ENCODE measurements at places on chromosomes 3 and 15. TPM values are rescaled to one million over a fixed set of nuclear protein-coding genes. Genes with fewer than 3 reads are reported as not detected.

GRCh38 chr3:98602078-98602678, 8.8 kb upstream of the CPOX start:
- H3K27me3 ChIP-seq, result peaks cover 10% of the 10 kb centered on the region
- no peaks in the 10 kb centered on the region for H3K36me3 ChIP-seq
- no peak overlapping the region for H3K27ac ChIP-seq
- no peak overlapping the region for H3K4me3 ChIP-seq

DNA sequence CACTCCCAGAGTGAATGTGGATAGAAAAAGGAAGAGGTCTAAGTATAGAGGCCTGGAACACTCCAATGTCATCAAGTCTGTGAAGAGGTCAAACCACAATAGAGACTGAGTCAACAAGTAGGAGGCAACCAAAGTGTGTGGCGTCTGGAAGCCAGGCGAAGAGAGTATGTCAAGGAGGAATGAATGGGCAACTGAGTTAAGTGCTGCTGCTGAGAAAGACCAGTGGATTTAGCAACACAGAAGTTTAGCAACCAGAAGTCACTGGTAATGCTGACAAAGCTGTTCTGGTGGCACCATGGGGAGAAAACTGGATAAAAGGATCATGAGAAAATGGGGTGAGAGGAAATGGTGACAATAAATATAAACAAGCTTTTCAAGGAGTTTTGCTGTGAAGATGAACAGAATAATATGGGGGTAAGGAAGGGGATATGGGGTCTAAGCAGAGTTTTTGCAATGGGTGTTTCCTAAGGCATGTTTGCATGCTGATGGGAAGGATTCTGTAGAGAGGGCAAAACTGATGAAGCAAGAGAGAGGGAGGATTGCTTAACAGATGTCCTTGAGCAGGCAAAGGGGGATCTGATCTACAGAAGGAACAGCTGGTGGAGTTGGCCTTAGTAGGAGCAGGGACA, 38.4 kb downstream of the PCOLCE2 start:
- peaks cover 12% of the 10 kb centered on the region for H3K27me3 ChIP-seq
- peak; percentile 98 for ATAC-seq
- H3K4me1 ChIP-seq, result no peaks in the 10 kb centered on the region
- H3K4me3 ChIP-seq, result no peak overlapping the region
- no peak overlapping the region for H3K27ac ChIP-seq
- H3K36me3 ChIP-seq, result no peaks in the 10 kb centered on the region

DNA sequence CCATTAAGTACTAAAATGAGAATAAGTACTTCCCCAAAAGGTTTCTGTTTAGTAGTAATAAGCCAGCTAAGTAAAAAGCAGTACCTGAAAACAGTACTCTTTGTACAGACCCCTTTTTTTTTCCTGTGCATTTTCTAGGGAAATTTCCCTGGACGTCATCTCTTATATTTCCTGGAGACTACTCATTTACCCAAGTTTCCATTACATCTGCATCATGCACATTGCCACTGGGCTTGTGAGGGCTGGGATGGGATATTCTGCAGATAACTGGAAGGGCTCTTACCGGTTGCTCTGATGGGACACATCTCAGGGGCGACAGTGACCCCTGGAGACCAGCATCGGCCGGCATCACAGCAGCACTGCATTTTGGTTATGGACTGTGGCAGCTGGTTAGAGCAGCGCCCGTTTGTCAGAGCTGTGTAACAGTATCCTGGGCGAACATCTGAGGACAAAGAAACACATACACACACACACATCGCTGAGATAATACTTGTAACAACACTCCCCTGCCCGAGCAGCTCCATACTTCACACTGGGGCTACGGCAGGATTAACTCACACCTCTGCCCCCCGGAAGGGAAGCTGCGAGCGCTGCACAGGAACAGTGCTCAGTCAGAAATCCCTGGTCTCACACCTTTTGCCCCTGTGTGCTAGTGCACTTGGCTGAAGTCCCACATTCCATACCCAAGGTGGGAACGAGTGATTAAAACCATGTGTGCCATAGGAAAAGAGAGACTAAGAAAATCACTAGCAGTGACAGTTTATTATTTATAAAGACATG, 124.9 kb downstream of the FBN1 start:
- no peak overlapping the region for H3K4me3 ChIP-seq
- no peaks in the 10 kb centered on the region for H3K36me3 ChIP-seq
- no peaks in the 10 kb centered on the region for H3K4me1 ChIP-seq
- ATAC-seq, result no peak
- H3K27ac ChIP-seq, result no peak overlapping the region

- ATAC-seq, result no peak
- no peaks in the 10 kb centered on the region for H3K4me1 ChIP-seq
- H3K36me3 ChIP-seq, result no peaks in the 10 kb centered on the region
- H3K27me3 ChIP-seq, result no peaks in the 10 kb centered on the region
Measured at GRCh38 chr3:125073390-125073905, 17.7 kb upstream of the HEG1 start.

- H3K36me3 ChIP-seq, result no peaks in the 10 kb centered on the region
- H3K4me3 ChIP-seq, result no peak overlapping the region
- ATAC-seq, result no peak
- H3K27me3 ChIP-seq, result no peaks in the 10 kb centered on the region
- no peaks in the 10 kb centered on the region for H3K4me1 ChIP-seq
- H3K27ac ChIP-seq, result no peak overlapping the region
Measured at GRCh38 chr15:56838085-56838484, 80.4 kb upstream of the TCF12 start.

GRCh38 chr3:133289322-133289721, 110.5 kb upstream of the BFSP2 start:
- H3K4me1 ChIP-seq, result no peaks in the 10 kb centered on the region
- ATAC-seq, result no peak
- H3K36me3 ChIP-seq, result no peaks in the 10 kb centered on the region

DNA sequence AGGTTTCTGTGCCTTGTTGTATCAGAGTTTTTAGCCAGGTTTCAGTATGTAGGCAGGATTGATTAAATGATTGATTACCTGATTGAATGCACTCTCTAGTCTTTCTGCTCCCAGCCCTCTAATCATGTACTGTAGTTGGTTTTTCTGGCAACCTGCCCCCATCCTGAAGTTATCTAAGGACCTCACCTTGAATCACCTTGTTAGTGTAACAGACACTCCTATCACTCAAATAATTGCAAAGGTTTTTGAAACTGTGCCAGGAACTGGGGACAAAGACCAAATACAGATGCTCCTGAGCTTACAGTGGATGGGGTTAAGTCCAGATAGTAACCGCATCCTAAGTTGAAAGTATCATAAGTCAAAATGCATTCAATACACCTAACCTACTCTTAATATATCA, 141.5 kb upstream of the EIF1B start:
- ATAC-seq, result no peak
- no peaks in the 10 kb centered on the region for H3K36me3 ChIP-seq
- peaks cover 26% of the 10 kb centered on the region for H3K27me3 ChIP-seq

GRCh38 chr15:95013381-95013780, 782.0 kb downstream of the MCTP2 start:
- ATAC-seq, result no peak
- no peaks in the 10 kb centered on the region for H3K27me3 ChIP-seq
- H3K36me3 ChIP-seq, result no peaks in the 10 kb centered on the region
- H3K4me1 ChIP-seq, result no peaks in the 10 kb centered on the region

DNA sequence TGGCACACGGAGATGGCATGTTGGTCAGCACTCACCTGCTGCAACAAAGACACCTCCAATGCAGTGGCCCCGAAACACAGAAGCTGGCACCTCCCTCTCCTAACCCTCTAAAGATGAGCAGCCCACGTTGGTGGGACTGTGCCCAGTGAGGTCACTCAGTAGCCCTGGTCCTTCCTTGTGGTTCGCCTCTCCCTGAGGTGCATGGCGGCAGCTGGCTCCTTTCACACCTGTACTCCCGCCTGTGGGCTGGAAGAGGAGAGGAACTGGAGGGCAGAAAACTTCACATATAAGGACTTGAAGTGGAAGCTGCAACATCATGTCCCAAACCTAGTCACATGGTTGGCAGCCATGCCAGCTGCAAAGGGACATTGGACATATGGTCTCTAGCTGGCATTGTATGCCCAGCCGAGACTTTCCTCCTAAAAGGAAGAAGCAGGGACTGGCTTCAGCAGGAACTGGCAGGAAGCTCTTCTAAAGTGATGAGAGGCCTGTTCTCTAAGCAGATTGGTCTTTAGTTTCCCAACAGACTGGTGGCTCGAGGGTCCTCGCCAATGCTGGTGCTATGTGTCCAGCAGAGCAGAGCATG, 10.8 kb upstream of the C3orf22 start:
- no peak for ATAC-seq
- no peak overlapping the region for H3K27ac ChIP-seq
- H3K36me3 ChIP-seq, result no peaks in the 10 kb centered on the region
- no peak overlapping the region for H3K4me3 ChIP-seq
- H3K27me3 ChIP-seq, result peaks cover 33% of the 10 kb centered on the region

DNA sequence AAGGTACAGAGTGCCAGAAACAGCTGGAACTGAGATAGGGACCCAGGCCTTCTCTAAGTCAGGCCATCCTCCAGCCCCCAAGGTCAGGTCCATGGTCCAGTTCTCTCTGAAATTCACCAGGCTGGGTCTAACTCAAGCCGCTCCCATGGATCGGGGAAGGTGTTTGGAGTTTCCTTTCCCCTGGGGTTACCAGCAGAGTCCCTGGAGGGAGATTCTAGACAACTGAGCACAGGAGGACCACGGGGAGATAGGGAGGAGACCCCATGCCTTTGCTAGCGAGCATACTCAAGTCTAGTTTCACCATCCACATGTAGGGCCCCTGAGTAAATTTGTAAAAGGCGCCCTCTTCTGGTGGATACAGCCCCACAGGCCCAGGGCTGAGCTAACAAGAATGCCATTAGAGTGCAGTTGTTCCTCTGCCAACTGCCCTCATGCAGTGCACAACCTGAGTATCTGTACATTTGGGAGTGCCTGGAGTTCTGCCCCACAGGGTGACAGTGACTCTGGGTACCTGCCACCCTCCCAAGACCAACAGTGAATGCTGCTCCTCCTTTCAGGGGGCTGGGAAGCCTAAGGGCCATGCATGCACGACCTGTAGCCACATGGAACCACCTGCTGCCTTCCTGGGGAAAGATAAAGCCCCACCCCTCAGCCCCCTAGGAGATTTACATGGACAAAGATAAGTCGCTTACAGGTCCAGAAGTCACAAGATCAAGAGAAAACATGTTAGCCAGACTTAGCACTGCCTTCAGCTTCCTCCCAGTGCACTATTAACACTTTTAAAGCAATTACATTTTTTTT, 89.0 kb downstream of the IQSEC1 start:
- H3K4me1 ChIP-seq, result peaks cover 32% of the 10 kb centered on the region
- H3K36me3 ChIP-seq, result peaks cover 18% of the 10 kb centered on the region
- peak; percentile 86 for ATAC-seq
- no peaks in the 10 kb centered on the region for H3K27me3 ChIP-seq

- no peak overlapping the region for H3K27ac ChIP-seq
- no peaks in the 10 kb centered on the region for H3K4me1 ChIP-seq
- H3K36me3 ChIP-seq, result no peaks in the 10 kb centered on the region
Measured at GRCh38 chr3:77326586-77326985, 286.7 kb downstream of the ROBO2 start.

DNA sequence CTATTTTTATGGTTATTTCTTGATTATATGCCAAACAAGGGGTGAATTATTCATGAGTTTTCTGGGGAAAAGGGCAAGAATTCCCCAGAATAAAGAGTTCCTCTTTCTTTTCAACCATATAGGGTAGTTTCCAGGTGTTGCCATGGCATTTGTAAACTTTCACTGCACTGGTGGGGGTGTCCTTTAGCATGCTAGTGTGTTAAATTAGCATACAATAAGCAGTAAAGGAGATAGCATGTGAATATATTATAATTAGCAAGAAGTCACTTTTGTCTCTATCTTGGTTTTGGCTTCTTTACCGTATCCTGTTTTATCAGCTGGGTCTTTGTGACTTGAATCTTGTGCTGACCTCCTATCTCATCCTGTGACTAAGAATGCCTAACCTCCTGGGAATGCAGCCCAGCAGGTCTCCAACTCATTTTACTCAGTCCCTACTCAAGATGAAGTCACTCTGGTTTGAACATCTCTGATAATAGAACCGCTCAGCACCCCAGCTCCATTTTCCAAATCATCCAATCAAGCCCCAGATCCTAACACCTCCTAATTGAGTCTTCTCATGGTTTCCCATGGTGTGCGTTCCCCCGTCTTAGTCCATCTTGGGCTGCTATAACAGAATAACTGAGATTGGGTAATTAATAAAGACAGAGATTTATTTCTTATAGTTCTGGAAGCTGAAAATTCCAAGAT, 3.4 kb upstream of the SELENOT start:
- H3K4me3 ChIP-seq, result peak overlapping the region; percentile 95
- no peaks in the 10 kb centered on the region for H3K27me3 ChIP-seq
- no peak overlapping the region for H3K27ac ChIP-seq
- peaks cover 23% of the 10 kb centered on the region for H3K4me1 ChIP-seq

GRCh38 chr3:9727041-9727595, 4.4 kb upstream of the BRPF1 start:
- H3K4me1 ChIP-seq, result peaks cover 27% of the 10 kb centered on the region
- peak overlapping the region; percentile 65 for H3K27ac ChIP-seq
- H3K4me3 ChIP-seq, result peak overlapping the region; percentile 61
- H3K27me3 ChIP-seq, result no peaks in the 10 kb centered on the region

DNA sequence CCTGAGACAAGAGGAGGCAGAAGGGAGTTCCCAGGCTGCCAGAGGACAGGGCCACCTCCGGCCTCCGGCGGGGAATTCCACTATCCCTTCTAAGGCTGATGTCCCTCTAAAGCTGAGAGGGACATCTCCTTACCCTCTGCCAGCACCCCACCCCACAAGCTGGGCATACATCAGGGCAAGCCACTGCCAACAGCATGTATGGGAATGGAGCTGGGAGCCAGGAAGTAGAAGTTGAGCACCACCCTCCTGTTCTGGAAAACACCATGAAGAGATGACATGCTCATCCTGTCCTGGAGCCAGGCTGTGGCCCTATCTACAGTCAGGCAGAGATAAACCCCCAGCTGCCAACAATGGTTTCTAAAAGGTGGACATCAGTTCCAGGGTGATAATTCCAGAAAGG, 7.1 kb downstream of the PLCD1 start:
- peak overlapping the region; percentile 87 for H3K27ac ChIP-seq
- no peaks in the 10 kb centered on the region for H3K27me3 ChIP-seq
- ATAC-seq, result no peak
- H3K4me3 ChIP-seq, result peak overlapping the region; percentile 80

GRCh38 chr3:106827515-106828213, 549.6 kb upstream of the CCDC54 start:
- H3K36me3 ChIP-seq, result no peaks in the 10 kb centered on the region
- peaks cover 11% of the 10 kb centered on the region for H3K27me3 ChIP-seq
- H3K27ac ChIP-seq, result no peak overlapping the region
- no peak for ATAC-seq
- H3K4me1 ChIP-seq, result no peaks in the 10 kb centered on the region
- no peak overlapping the region for H3K4me3 ChIP-seq

- H3K4me3 ChIP-seq, result no peak overlapping the region
- no peaks in the 10 kb centered on the region for H3K27me3 ChIP-seq
- no peak for ATAC-seq
- no peaks in the 10 kb centered on the region for H3K4me1 ChIP-seq
- H3K27ac ChIP-seq, result no peak overlapping the region
- H3K36me3 ChIP-seq, result no peaks in the 10 kb centered on the region
Measured at GRCh38 chr3:157445857-157446256, 9.2 kb downstream of the PTX3 start.

GRCh38 chr3:190696777-190697501, 165.6 kb downstream of the GMNC start:
- no peaks in the 10 kb centered on the region for H3K36me3 ChIP-seq
- no peak for ATAC-seq
- H3K27me3 ChIP-seq, result peaks cover 20% of the 10 kb centered on the region
- H3K4me1 ChIP-seq, result no peaks in the 10 kb centered on the region
- no peak overlapping the region for H3K4me3 ChIP-seq
- no peak overlapping the region for H3K27ac ChIP-seq

- no peak overlapping the region for H3K27ac ChIP-seq
- no peaks in the 10 kb centered on the region for H3K36me3 ChIP-seq
- no peak for ATAC-seq
Measured at GRCh38 chr3:17980863-17981262, 238.4 kb upstream of the TBC1D5 start.

Gene DENND6A
- 18.3 TPM for total RNA-seq

Gene NUTM1
- total RNA-seq, result not detected

Gene SLC9A9
- total RNA-seq, result 4.0 TPM

Gene IQCF2
- not detected for total RNA-seq

Gene VPS8
- 43.7 TPM for total RNA-seq

Gene DPPA4
- total RNA-seq, result not detected

All from activated T-helper 17 cell treated with anti-CD3 and anti-CD28 coated beads, Interleukin-2, amount 50 U/mL, for 72 hours (primary cell).